Muscle of back (tissue), 13 donors: ENCODE measurements at places on chromosomes 7 and 10. TPM values are rescaled to one million over a fixed set of nuclear protein-coding genes. Genes with fewer than 3 reads are reported as not detected.

DNA sequence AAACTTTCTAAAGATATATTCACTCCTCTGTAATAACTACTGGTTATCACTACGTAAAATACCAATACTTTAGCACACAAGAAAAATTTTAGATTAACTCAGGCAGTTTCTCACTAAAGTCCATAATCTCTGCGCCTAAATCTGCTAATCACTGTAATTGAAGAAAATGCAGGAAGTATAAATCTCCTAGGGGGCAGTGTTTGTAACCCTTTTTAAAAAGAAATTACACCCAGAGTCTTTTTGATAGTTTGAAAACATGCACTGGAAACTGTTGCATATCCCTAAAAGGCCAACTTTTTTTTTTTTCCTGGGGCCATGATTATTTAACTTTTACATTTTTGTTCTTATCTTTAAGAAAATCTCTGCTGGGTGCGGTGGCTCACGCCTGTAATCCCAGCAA, 209.6 kb downstream of the KIAA1217 start:
- DNase-seq: no peak

GRCh38 chr7:158618745-158619140, 31.1 kb upstream of the PTPRN2 start:
- no peak for DNase-seq

GRCh38 chr7:77244222-77244934, 44.8 kb upstream of the FGL2 start:
- DNase-seq: no peak

DNA sequence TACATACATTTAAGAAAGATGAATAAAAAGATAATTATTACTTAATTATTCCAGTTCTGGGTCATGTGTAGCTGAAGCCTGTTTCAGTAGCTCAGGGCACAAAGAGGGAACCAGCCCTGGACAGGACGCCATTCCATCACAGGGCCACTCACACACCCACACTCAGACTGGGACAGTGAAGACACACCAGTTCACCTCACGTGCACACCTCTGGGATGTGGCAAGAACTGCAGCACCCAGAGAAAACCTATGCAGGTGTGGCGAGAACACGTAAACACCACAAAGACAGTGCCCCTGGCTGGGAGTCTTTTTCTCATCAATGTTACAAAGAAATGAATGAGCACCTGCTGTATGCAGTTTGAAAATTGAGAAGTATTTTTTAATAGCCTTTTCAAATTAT, 1.6 kb upstream of the IDI1 start:
- no peak for DNase-seq

GRCh38 chr7:138958391-138958956, 22.7 kb downstream of the KIAA1549 start:
- DNase-seq: no peak

The GIMAP7 gene
- 12.1 TPM for polyA plus RNA-seq

DNA sequence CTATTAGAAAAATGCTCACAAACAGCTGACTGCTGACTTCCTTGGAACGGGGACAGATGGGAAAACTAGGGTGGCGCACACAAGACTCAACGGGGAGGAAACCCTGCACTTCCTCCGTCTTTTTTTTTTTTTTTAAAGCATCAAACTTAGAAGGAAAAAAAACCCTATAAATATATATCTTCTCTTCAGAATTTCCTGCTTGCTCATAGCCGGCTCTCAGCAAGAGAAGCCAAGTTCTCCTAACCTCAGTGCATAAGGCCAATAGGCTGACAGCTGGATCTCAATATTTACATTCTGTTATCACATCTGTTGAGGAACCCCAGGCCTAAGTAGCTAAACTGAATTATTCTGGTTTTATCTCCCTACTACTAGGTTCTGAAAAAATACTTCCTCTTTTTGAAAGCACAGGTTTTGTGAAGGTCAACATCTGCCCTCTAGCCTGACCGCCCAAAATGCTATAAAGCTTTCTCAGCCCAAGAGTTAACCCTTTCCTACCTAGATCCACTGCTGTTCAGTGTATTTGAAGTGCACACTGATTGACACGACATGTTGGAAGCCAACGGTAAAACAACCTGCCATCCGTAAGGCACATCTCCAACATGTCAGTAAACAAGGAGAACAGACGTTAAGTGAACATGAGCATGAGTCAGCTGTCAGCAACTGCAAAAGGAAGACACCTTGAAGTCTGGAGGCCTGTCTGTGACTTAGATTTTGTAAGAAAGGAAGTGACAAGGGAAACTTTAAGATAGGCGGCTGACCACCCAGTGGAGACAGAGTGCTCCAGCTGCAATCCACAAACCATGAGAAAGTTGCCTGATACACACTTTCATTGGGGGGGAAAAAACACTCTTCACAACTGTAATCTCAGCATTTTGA, 83.8 kb downstream of the EBLN1 start:
- no peak for DNase-seq

DNA sequence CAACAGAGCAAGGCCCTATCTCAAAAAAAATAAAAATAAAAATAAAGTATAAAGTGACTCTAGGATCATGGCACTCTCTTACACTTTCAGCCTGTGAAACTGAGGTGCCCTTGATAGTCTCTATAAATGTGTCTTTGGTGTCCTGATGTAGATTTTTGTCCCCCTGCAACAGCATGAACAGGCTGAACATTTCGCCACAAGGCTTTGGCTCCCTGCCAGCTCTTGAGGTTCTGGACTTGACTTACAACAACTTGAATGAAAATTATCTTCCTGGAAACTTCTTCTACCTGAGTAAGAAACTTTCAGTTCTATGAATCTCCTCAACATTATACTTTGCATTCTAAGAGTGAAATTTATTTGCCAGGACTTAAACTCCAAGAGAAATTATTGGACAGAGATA, 48.1 kb upstream of the BMS1 start:
- no peak for DNase-seq

- no peak for DNase-seq
These were observed 12.7 kb downstream of the CUL1 start for GRCh38 chr7:148711191-148712102.

The OR2A42 gene
- 0.19 TPM for polyA plus RNA-seq

- no peak for DNase-seq
These were observed 1.7 kb downstream of the MEPCE start for GRCh38 chr7:100431286-100431735.
